Activated CD4-positive, alpha-beta T cell treated with anti-CD3 and anti-CD28 coated beads, Interleukin-2, amount 50 U/mL, for 24 hours (primary cell): ENCODE measurements at places on chromosomes 2 and 18.

DNA sequence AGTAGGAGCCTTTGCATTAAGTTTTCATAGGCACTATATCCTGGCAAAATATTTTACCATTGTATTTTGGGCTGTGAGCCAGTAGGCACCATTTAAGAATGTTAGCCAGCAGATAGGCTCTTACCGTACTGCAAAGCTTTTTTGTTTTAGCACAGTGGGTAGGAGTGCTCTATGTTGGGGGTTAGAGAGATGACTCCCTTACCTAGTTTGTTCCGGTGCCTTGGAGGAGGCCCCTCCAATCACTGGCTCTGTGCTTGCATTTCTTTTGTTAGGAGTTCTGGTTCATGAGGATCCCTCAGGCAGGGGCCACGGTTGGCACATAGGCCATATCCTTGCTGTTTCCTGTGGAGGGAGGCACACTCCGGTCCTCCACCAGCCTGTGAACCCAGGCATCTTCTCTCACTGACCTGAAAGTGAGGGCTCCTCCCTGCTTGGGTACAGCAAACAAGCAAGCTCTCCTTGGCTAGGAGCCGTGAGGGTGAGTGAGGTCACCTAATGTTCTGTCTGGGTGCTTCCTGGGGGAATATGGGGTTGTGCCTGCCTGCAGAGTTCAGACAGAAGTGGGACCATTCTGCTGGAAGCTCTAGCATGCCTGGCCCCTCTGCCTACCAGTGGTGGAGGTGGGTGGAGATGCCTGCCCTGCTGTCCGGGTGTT, 29.8 kb downstream of the LTBP1 start:
- no peak for DNase-seq

GRCh38 chr18:11953113-11953512, 28.2 kb upstream of the IMPA2 start:
- no peak for DNase-seq

- DNase-seq, result no peak
These were observed 73.3 kb downstream of the SH3BP4 start for GRCh38 chr2:235024931-235025773.

DNA sequence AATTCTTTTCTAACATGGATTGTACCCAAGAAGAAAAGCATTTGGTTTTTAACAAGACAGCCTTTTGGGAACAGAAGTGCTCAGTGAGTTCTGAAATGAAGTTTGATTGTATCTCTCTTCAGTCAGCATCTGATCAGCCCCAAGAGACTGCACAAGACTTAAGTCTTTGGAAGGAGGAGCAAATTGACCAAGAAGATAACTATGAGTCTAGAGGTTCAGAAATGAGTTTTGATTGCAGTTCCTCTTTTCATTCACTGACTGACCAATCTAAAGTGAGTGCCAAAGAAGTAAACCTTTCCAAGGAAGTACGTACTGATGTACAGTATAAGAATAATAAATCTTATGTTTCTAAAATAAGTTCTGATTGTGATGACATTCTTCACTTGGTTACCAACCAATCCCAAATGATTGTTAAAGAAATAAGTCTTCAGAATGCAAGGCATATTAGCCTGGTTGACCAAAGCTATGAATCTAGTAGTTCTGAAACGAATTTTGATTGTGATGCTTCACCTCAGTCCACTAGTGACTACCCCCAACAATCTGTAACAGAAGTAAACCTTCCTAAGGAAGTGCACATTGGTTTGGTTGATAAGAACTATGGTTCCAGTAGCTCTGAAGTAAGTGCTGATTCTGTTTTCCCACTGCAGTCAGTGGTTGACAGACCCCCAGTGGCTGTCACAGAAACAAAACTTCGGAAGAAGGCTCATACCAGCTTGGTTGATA, 31.2 kb downstream of the ZDBF2 start:
- no peak for DNase-seq

GRCh38 chr2:113076954-113077669, 9.3 kb downstream of the IL1F10 start:
- no peak for DNase-seq

GRCh38 chr2:46563186-46563585, 83.8 kb downstream of the TMEM247 start:
- no peak for DNase-seq

DNA sequence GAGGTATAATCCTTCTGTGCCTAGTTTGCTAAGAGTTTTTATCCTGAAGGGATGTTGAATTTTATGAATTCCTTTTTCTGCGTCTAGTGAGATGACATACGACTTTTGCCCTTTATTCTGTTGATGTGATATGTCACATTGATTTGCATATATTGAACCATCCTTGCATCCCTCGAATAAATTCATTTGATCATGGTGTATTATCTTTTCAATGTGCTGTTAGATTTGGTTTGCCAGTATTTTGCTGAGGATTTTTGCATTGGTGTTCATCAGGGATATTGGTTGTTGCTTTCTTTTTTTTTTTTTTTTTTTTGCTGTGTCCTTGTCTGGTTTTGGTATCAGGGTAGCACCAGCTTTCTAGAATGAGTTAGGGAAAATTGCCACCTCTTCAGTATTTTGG, 9.1 kb downstream of the GCC2 start:
- no peak for DNase-seq

GRCh38 chr18:48032876-48033789, 102.7 kb upstream of the SMAD2 start:
- no peak for DNase-seq

DNA sequence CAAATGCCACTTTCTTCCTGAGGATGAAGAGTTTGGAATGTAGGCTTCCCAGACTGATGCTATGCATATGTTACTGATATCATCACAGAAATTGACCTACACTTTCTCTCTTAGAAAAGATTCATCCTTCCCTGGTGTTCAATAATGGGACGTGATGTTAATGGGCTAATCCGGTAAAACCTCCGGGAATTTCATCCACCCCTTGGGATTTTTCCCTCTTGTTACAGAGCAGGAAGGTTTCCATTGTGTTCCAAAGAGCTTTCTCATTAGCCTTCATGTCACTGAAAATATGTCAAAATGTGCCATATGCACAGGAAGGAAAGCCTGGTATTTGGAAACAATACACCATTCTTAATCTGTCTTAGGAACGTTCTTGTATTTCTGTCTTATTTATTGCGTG, 20.7 kb downstream of the ALPK2 start:
- DNase-seq, result no peak

- no peak for DNase-seq
These were observed 116.7 kb upstream of the STK17B start for GRCh38 chr2:196288006-196288538.

- no peak for DNase-seq
These were observed 116.3 kb downstream of the FTCDNL1 start for GRCh38 chr2:199734651-199735050.

DNA sequence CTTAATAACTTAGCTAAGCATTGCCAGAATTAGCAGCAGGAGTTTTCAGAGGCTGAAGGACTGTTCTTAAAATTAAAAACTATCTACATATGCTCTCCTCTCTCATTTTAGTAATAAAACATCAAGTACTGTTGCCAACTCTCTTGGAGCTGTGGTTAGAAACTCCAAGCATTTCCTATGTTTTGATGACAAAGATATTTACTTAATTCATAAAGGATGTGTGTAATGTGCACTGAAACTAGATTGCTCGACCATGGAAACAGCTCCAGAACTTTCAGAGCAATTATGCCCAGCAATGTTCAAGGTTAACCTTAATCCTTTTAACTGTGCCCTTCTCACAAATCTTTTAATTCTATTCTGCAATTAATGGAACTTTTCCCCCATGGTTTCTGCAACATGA, 8.4 kb downstream of the GRP start:
- no peak for DNase-seq

- DNase-seq, result no peak
These were observed 347.5 kb downstream of the METTL4 start for GRCh38 chr18:2223849-2224248.

DNA sequence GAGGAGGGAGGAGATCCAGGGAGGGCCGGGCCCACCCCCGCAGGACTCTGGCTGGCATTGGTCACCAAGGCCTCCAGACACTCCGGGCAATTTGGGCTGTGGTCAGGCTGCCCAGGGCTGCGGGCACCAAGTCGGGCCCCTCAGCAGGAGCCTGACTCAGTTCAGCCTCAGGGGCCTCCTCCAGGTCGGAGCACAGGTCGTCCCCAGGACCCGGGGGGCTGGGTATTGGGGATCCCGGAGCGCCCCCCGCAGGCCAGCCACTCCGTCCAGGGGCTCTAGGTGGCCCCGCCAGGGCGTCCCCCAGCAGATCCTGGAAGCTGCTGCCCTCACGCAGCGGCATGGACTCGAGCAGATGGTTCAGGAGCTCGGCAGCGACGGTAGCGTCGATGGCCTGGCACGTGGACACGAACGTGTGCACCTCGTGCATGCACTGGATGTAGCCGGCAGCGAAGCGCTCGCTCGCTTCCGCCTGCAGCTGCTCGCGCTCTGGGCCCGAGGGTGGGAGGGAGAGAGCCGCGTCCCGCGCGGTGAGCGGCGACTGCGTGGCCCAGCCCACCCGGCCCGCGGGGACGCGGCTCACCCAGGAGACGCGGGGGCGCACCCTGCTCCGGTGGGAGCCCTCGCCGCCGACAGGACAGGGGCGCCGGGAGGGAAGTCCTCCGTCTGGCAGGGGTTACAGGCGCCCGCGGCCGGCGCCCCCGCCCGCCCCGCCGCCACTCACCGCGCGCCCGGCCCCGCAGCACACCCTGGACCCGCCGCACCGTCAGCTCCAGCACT, 884 bp downstream of the HES6 start:
- no peak for DNase-seq

GRCh38 chr2:15705839-15706386, 114.2 kb downstream of the DDX1 start:
- no peak for DNase-seq

GRCh38 chr2:144237830-144238627, 281.9 kb downstream of the ZEB2 start:
- no peak for DNase-seq

- DNase-seq, result no peak
These were observed 512.9 kb upstream of the ACVR2A start for GRCh38 chr2:147331790-147332419.

DNA sequence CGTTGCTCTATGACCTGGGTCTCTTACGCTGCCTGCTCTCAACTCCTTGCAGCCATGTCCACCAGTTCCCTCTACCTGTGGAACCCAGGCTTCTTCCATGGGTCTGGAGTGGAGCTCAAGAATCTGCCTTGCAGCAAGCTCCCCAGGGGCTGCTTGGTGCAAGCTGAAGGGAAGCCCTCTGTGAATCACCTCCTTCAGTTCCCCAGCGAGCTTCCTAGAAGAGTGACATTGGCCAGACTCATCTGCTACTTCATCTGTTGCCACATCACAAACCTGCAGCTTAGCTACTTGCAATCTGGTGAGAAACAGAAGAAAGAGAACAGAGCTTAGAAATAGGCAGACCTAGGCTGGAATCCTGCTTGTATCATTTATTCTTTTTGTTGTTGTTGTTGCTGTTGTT, 9.8 kb upstream of the EFR3B start:
- no peak for DNase-seq

DNA sequence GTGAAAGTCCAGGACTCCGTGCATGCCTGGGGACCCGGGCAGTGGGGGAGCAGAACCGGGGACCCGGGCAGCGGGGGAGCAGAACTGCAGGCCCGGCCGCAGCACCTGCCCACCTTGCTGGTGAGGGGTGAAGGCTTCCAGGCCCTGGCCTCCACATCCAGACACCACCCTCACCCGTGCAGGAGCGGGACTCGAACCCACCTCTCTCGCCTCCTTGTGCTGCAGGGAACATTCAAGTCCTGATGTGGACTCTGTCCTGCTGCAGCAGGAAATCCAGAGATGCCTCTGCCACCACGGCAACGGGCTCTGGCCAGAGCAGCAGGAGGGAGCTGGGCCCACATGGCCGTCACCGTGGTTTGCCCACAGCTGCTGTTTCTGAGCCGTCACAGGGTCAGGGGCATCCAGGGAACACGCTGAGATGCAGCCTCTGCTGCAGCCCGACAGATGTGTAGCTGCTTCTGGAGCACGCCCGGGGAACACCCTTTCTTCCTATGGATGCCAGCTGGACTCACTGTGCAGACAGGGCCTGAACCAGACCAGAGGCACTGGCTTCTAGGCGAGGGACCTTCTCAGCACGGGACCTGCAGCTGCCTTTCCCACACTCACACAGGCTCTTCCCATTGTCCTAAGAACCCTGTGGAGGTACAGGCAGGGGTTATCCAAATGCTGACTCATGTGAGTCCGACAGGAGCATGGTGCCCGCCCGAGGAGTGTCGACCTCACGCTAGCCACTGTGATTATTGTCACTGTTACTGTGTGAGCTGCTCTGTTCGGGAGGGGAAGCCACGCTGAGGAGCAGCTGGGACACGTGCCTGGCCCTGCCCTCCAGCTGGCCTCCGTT, 89.2 kb upstream of the CTDP1 start:
- no peak for DNase-seq

DNA sequence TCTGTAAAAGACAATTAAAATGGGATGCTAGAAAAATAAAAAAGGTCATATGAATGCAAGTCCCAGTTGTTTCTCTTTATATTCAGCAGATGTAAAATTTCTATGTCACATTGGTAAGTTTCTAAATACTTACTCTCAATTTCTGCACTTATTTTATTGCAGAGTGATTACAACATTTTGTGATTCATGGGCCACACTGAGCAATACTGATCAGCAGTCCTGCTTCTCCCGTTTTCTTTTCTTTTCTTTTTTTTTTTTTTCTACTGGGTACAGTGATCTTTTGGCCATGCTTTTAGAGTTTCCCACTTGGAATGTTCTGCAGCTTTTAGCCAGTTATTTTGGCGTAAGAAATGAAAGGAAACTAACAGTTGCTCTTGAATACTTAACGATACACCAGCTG, 38.8 kb downstream of the LIMS1 start:
- DNase-seq, result no peak

DNA sequence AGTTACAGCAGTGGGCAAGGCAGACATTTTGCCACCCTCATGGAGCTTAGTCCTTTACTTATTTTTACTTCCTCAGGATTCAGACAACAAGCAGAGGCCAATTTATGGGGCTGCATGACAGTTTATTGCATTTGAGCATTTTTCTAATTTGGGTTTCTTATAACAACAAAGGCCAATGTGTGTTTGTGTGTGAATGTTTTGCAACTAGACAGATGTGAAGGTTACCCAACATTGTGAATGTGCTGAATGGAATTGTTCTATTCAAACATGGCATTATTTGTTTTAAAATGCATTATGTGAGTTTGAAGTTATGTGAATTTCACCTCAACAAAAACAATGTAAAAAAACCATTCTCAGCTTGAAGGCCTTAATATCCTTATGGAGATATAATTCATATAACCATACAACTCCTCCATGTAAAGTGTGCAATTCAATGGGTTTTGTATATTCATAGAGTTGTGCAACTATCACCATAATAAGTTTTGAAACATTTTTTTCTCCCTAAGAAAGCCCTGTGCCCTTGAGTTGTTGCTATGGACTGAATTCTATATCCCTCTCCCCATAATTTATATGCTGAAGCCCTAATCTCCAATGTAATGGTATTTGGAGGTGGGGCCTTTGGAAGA, 57.3 kb downstream of the CCDC195 start:
- no peak for DNase-seq

- no peak for DNase-seq
These were observed 53.0 kb downstream of the RAB27B start for GRCh38 chr18:54881229-54881768.
